NCI-H187 treated with DMSO at 0.1 percent for 48 hours (cell line): ENCODE measurements at places on chromosomes 4 and X.

GRCh38 chr4:11402192-11402591 lies 26.5 kb downstream of the HS3ST1 start:
- no peak for DNase-seq

- DNase-seq: no peak
Observed at GRCh38 chr4:113300471-113300928, 251.0 kb downstream of the ANK2 start.

DNA sequence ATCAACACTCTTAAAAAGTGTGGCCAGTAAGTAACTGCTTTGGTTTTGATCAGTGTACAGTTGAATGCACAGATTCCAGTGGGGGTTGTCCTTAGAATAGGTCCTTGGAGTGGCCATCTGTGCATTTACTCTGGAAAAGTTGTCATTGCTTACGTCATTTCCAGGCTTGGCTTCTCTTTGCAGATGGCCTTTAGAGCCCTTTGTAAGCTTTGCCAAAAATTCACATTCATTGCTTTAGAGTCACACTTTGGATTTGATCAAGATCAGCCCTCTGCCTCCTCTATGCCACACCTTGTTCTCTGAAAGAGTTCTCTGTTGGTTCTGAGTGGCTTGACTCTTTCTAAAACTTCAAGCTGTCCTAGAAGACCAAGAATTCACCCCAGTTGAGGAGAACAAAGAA lies 83.9 kb downstream of the MAMLD1 start:
- DNase-seq: no peak

- no peak for DNase-seq
Observed at GRCh38 chr4:107838861-107839565, 14.3 kb downstream of the SGMS2 start.

DNA sequence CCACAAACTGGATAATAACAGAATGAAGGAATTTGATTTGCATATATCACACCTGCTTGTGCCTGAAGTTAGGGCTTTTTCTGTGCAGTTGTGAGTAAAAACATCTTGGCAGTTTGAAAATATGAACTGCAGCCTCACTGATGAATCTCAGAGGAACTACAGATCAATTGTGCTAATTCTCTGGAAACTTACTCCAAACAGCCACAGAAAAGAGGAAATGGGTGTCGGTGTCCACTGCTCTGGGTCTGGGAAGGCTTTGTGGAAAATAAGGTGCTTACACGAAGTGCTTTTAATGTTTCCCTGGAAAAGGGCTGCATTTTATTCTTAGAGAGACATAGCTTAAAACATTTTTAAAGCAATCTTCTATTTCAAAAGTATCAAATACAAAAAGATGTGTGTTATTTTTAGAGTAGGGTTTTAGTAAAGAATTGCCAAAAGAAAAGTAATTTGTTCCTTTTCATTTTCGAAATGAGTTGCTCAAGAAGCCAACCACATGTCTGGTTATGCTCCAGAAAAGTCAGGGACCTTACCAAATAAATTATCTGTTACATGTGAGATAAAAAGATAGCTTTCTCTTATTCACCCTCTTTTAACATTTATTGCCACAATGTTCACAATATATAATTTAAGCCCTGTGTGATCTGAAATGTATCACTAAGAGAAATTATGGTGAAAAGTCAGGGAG lies 240.1 kb downstream of the FRAS1 start:
- no peak for DNase-seq

GRCh38 chrX:17397074-17397473 lies 22.1 kb downstream of the NHS start:
- DNase-seq: no peak

GRCh38 chr4:5999356-5999755 lies 18.9 kb downstream of the C4orf50 start:
- DNase-seq: no peak

GRCh38 chr4:155263480-155263879 lies 55.0 kb downstream of the NPY2R start:
- no peak for DNase-seq

DNA sequence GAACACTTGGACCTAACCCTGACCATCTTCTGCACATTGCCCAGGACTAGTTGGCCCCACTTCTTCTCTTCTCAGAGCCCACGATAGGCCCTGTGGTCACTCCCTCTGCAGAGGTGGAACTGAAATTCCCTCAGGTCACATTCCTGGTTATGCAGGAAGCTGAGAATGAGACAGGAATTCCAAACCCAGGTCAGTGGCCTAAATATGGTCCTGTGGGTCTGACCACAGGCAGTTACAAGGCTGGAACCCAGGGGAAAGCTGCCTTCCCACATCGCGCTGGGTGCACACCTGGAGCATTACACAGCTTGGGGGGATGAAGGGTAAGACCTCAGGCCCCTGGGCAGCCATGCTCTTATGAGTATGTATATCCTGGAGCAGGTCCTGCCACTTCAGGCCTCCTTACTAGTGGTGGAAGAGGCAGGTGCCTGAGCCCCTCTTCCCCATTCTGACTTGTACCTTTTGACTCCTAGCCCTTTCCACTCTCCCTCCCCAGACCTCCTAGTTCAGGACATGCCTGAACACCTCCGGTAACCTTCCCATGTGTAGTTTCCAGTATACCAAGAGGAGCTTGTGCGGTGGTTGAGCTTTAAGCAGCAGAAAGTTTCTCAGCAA lies 173.5 kb downstream of the ASMT start:
- DNase-seq: no peak

DNA sequence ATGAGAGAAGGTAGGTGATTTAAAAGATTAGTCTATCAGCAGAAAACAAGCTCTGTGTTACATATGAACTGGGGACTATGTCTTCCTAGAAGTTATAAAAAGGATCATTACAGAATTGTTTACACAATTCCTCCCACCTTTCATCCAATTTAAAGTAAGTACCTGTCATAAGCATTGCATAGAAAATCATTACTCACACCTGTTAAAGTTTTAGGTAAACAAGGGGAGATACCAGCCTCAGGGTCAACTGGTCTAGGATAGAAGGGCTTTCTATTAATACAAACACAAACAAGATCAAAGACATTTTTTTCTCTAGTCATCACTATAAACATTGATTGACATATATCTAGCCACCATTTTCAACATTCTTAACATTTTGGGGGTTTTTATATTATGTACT lies 333.9 kb downstream of the ARHGAP24 start:
- no peak for DNase-seq

GRCh38 chrX:108426262-108426661 lies 12.0 kb downstream of the COL4A6 start:
- DNase-seq: no peak

GRCh38 chr4:125484912-125485311 lies 170.2 kb downstream of the FAT4 start:
- DNase-seq: no peak

DNA sequence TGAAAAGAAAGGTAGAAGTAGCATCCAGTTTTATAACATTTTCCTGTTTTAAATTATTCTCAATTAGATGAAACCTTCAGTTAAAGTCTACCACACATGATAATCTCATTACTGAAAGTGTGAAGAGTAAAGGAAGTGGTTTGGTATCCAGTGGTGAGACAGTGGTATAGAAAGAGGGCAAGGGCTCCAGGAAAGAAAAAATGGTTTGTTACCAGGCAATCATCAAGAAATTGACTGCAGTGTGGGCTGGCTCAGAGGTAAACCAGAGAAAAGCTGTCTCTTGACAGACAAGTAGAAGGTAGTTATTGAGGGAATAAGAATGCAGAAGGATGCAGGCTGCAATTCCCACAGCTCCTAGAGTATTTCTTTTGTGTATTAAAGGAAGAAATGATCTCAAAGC lies 406.2 kb downstream of the TLL1 start:
- no peak for DNase-seq

- no peak for DNase-seq
Observed at GRCh38 chr4:128844931-128845330, 35.4 kb downstream of the JADE1 start.

DNA sequence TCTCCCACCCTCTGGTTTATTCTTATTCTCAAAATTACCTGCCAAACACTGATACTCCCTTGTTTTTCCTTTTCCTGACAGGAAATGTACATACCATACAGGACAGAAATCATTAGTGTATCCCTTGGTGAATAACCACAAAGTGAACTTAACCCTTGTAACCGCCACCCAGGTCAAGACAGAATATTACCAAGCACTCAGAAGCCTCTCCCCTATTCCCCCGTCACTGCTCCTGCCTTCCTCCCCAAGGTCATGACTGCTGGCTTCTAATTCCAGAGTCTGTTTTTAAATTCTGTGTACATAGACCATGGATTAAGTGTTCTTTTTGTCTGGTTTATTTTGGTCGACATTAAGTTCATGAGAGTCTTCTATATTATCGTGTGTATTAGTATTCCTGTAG lies 37.7 kb downstream of the HTT start:
- no peak for DNase-seq

DNA sequence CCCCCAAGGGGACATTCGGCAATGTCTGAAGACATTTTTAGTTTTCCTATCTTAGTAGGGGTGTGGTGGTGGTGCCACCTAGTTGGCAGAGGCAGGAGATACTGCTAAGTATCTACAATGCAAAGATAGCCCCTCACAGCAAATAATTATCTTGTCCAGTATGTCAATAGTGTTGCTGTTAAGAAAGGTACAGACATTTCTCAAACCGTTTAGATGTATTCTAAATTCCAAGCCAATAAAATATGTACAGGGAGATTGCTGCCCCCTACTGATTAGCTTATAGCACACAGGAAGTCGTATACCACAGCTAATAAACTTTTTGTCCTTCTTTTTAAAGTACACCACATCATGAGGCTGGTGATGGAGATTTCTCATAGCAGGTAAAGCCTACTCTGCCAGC lies 260.5 kb downstream of the TMA16 start:
- DNase-seq: no peak

DNA sequence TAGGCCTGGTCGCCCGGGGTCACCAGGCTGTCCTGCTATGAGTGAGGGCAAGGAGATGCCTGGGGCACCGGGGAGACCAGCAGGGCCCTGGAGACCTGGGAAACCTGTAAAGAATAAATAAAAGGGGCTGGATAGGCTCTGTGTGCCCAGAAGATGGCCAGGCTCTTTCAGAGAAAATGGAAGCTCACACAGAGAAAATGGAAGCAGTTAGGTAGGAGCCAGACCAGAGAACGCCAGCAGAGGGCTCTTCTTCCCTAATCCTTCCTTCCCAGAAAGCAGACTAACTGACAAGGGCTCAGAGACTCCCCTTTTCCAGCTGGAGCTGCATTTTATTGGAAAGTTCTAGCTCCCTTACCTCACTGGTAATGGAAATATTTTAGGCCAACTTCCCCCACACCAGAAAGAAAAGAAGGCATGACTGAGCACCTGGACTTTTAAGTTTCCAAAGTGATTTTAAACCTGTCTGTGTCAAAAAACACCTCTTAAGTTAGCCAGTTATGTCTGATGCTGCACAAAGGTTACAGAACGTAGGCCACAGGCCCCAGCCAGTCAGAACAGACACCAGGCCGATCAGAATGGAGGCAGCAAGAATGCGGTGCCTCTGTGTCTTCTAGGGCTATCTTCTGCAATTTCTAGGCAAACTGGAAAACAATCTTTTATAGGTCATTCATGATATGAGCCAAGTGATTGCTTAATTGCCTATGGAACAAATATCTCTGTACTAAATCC lies 74.0 kb downstream of the ATG4A start:
- DNase-seq: no peak

- DNase-seq: no peak
Observed at GRCh38 chr4:158253350-158253980, 43.2 kb downstream of the TMEM144 start.

DNA sequence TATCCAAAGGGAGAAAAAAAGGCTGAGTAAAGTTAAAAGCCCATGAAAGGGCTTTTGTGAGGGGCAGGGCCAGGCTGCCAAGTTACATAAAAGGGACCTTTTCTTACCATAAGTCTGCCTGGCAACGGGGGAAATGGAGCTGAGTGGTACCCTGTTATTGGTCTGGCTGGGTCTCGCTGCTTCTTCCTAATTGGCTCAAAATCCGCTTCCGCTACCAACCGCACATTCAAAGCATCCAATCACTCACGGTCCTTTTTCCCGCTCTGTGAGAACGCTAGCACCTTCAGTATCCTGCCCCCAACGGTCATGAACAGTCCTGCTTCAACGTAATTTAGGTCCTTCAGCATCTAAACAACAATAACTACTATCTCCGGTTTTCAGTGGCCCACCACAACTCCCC lies 611 bp downstream of the TEX11 start:
- DNase-seq: no peak

- DNase-seq: peak; percentile 44
Observed at GRCh38 chr4:42596918-42597317, 60.0 kb downstream of the ATP8A1 start.

GRCh38 chr4:135564090-135564489 lies 1362.5 kb upstream of the PABPC4L start:
- DNase-seq: no peak

GRCh38 chr4:156420623-156421022 lies 467.0 kb upstream of the CTSO start:
- DNase-seq: no peak

- no peak for DNase-seq
Observed at GRCh38 chrX:123408821-123409737, 225.0 kb downstream of the GRIA3 start.

GRCh38 chrX:51694254-51694653 lies 11.6 kb upstream of the CENPVL2 start:
- DNase-seq: no peak

DNA sequence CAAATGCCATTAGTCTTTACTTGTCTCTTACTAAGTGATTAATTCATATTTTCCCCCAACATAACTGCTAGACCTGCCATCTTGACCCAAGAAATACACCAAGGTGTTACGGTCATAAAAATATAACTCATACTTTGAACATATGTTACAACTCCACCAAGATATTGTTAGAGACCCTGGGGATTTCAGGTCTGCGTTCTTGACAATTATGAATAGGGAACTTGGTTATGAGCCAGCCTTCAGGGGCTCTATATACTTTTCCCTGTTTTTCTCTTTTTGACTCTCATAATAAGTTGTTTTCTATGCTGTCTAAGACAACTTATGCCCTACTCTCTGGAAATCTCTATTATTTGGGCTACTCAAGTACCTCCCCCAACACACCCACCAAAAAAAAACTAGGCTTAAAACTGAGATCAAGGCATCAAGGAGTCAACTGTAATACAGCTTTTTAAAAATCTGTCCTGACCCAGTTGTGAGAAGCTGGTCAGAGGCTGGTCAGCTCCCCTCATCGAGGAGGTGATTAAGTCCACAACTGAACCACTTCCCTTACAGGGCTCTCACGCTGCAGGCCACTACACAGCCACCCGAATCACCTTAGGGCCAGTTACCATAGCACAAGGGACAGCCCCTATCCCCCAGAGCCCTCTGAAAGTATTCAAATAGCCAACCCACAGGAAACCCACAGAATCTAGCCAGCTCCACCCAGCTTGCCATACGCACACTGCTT lies 10.5 kb upstream of the TLR3 start:
- no peak for DNase-seq

GRCh38 chrX:148878371-148878770 lies 378.0 kb downstream of the AFF2 start:
- DNase-seq: no peak

- no peak for DNase-seq
Observed at GRCh38 chr4:26802790-26803189, 57.9 kb upstream of the STIM2 start.

DNA sequence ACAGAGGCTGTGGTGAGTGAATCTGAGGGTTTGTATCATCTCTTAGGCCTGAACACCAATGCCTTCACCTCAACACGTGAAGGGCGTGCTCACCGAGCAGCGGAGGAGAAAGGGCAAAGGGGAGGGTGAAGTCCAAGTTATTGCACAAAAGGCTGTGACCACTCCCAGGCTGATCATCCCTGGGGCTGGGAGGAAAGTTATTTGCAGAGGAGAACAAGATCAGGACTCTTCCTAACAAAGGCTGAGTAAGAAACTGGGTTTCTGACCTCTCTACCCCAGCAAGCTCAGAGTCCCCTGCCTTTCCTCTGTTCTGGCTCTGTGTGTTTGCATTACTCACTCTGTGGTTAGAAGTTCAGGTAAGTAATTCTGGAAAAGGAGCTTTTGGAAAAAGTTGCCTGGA lies 366.3 kb upstream of the CXorf51A start:
- no peak for DNase-seq
